Activated naive CD4-positive, alpha-beta T cell treated with anti-CD3 and anti-CD28 coated beads, Interleukin-2, amount 10 ng/mL, durations not matched to agents 7 days and 5 days (primary cell): ENCODE measurements at places on chromosomes 13 and 19.

- no peaks in the 10 kb centered on the region for H3K4me1 ChIP-seq
- H3K27me3 ChIP-seq: peaks cover 20% of the 10 kb centered on the region
- H3K36me3 ChIP-seq: no peaks in the 10 kb centered on the region
- no peak overlapping the region for H3K27ac ChIP-seq
- peak; percentile 52 for DNase-seq
These were observed 3.8 kb downstream of the GRIK5 start for GRCh38 chr19:42066075-42066754.

- no peaks in the 10 kb centered on the region for H3K36me3 ChIP-seq
- no peak for DNase-seq
- H3K4me1 ChIP-seq: no peaks in the 10 kb centered on the region
- H3K27ac ChIP-seq: no peak overlapping the region
- no peak overlapping the region for H3K4me3 ChIP-seq
These were observed 125.0 kb upstream of the SOX1 start for GRCh38 chr13:111941845-111942447.

GRCh38 chr13:110565296-110565695 lies 3.8 kb upstream of the RAB20 start:
- H3K4me1 ChIP-seq: peaks cover 30% of the 10 kb centered on the region

DNA sequence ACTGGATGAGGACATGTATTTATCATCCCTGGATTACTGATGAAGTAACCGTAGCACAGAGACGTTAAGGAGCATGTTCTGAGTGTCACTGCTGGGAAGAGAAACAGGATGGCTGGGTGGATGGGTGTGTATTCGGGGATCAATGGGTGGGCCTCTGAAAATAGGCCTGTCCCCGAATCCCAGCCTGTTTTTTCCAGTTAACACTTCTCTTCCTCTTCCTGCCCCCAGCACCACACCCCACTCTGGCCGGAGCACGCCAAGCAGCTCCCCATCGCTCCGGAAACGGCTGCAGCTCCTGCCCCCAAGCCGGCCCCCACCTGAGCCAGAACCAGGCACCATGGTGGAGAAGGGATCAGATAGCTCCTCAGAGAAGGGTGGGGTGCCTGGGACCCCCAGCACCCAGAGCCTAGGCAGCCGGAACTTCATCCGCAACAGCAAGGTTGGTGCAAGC lies 8.8 kb downstream of the GRAMD1A start:
- H3K27me3 ChIP-seq: no peaks in the 10 kb centered on the region
- H3K36me3 ChIP-seq: peaks cover 54% of the 10 kb centered on the region
- no peak for DNase-seq
- H3K4me1 ChIP-seq: peaks cover 55% of the 10 kb centered on the region

- DNase-seq: peak; percentile 38
- H3K36me3 ChIP-seq: no peaks in the 10 kb centered on the region
- peaks cover 17% of the 10 kb centered on the region for H3K27me3 ChIP-seq
- no peak overlapping the region for H3K4me3 ChIP-seq
- no peak overlapping the region for H3K27ac ChIP-seq
These were observed 68.4 kb upstream of the ARHGEF7 start for GRCh38 chr13:111046590-111047141.

GRCh38 chr19:34972163-34972705 lies 8.2 kb upstream of the ZNF792 start:
- no peak for DNase-seq
- H3K4me3 ChIP-seq: no peak overlapping the region
- H3K27me3 ChIP-seq: peaks cover 31% of the 10 kb centered on the region

DNA sequence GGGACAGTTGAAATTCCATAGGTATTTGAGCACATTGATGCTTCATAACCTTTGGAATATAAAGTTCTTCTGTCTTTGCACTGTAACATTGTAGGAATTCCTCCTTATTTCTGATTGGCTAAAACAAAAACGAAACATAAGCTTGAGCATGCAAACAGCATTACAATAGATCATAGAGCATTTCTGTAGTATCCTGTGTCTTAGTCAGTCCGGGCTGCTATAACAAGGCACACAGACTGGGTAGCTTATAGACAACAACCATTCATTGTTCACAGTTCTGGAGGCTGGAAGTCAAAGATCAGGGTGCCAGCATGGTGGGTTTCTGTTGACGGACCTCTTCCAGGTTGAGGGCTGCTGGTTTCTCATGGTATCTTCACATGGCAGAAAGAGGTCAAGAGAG lies 188.7 kb upstream of the SOX21 start:
- no peaks in the 10 kb centered on the region for H3K36me3 ChIP-seq
- H3K27ac ChIP-seq: no peak overlapping the region
- no peaks in the 10 kb centered on the region for H3K4me1 ChIP-seq
- H3K4me3 ChIP-seq: no peak overlapping the region

DNA sequence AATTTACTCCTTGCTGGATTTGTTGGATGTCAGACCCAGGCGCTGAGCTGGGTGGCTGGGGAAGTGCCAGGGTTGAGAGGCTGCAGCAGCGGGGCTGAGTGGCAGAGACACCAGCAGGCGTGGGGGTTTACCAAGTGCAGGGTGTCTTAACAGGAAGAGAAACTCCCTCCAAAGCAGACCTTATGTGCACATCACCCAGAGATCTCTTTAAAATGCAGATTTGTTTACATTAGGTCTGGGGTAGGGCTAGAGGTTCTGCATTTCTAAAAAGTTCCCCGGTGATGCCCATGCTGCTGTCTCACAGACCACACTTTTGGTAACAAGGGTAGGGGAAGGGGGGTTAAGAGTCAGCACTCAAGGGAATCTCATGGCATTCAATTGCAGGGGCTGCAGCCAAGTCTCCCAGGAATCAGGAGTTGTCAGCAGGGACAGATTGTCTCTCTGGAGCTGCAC lies 80.7 kb upstream of the OLFM4 start:
- H3K4me1 ChIP-seq: no peaks in the 10 kb centered on the region
- H3K4me3 ChIP-seq: no peak overlapping the region
- no peak overlapping the region for H3K27ac ChIP-seq
- DNase-seq: no peak

DNA sequence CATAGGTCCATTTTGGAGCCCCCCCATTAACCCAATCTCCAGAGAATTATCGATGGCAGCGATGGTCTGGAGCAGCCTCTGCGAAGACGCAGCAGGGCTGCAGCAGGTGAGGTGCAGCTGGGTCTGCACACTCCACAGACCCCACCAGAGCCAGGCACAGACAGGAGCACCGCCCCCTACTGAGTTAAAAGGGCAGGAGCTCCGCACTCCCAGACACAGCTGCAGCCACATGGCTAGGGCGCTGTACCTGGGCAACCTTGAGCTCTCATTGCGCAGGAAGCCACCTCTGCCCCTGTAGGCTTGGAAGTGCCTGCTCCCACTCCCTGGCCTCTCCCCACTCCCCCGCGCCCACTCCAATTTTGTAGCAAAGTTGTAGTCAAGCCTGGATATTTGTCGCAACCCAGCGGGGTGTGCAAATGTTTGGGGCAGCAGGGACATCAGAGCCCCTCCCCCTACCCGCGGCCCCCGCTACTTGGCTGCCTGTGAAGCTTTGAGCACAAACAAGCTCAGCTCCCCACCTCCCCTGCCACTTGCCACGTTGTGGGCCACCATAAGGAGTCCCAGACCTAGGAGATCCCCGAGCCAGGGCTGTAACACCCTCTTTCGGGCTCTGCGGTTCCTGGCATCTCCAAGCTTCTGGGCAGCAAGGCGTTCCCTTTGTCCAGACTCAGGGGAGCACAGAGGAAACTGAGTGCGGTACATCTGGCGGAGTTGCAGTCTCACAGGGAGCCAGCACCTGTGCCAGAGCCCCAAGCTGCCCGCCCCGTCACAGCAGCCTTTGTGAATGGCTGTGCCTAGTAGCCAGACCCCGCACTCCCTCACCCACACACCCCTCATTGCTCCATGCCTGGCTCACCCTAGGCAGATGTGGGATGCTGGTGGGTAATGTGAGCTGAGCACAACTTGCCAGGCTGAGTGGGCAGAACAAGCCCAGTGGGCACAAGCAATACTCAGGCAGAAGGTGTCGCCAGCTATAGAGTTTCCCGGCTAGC lies 949.7 kb upstream of the SLITRK1 start:
- no peak overlapping the region for H3K4me3 ChIP-seq
- DNase-seq: no peak
- H3K36me3 ChIP-seq: no peaks in the 10 kb centered on the region
- no peaks in the 10 kb centered on the region for H3K27me3 ChIP-seq
- no peaks in the 10 kb centered on the region for H3K4me1 ChIP-seq

DNA sequence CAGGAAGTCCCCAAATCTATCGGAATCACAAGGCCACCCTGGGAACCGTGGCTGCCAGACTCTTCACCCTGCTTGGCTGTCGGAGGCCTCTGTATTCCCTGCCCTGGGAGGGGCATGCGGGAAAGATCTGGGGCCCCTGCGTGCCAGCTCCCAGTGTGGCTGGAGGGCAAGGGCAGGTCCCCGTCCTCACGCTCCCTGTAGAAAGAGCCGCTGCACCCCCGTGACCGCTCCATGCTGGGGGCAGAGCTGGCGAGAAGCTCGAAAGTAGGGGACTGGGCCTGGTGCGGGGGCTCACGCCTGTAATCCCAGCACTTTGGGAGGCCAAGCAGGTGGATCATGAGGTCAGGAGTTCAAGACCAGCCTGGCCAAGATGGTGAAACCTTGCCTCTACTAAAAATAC lies 208.4 kb upstream of the SOX1 start:
- DNase-seq: no peak
- no peak overlapping the region for H3K4me3 ChIP-seq
- no peaks in the 10 kb centered on the region for H3K36me3 ChIP-seq
- H3K27me3 ChIP-seq: no peaks in the 10 kb centered on the region

GRCh38 chr19:10998666-10999065 lies 37.8 kb downstream of the SMARCA4 start:
- no peaks in the 10 kb centered on the region for H3K27me3 ChIP-seq
- no peaks in the 10 kb centered on the region for H3K4me1 ChIP-seq
- no peak overlapping the region for H3K27ac ChIP-seq
- no peak for DNase-seq

- no peak for DNase-seq
- peaks cover 24% of the 10 kb centered on the region for H3K4me1 ChIP-seq
- H3K4me3 ChIP-seq: no peak overlapping the region
- peaks cover 16% of the 10 kb centered on the region for H3K36me3 ChIP-seq
These were observed 19.8 kb downstream of the MYO9B start for GRCh38 chr19:17095141-17095919.

DNA sequence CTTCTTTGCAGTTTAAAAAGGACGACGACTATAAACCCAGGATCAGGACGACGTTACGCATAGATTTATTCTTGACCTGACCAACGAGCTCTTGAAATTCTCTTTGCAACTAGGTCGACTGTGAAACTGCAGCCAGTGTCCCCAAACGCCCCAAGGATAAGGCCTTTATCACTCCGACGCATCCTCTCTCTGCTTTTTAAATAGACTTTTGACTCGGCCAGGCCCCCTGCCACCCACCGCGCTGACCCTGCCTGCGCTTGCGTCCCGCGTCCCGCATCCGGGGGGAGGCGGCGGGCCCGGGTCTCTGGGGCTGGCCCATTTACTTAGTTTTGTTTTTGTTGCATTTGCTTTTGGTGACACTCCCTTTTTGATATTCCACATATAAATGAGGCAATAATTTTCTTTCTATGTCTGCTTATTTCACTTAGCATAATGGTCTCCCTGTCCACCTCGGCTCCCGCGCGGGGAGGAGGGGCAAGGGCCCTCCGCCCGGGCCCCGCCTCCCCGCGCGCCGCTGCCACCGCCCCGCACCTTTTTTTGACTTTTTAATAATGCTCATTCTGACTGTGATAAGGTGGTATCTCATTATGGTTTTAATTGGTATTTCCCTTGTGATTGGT lies 17.4 kb downstream of the RB1 start:
- peak overlapping the region; percentile 84 for H3K27ac ChIP-seq
- peaks cover 69% of the 10 kb centered on the region for H3K36me3 ChIP-seq
- H3K4me1 ChIP-seq: peaks cover 37% of the 10 kb centered on the region
- H3K4me3 ChIP-seq: peak overlapping the region; percentile 75
- H3K27me3 ChIP-seq: peaks cover 16% of the 10 kb centered on the region

DNA sequence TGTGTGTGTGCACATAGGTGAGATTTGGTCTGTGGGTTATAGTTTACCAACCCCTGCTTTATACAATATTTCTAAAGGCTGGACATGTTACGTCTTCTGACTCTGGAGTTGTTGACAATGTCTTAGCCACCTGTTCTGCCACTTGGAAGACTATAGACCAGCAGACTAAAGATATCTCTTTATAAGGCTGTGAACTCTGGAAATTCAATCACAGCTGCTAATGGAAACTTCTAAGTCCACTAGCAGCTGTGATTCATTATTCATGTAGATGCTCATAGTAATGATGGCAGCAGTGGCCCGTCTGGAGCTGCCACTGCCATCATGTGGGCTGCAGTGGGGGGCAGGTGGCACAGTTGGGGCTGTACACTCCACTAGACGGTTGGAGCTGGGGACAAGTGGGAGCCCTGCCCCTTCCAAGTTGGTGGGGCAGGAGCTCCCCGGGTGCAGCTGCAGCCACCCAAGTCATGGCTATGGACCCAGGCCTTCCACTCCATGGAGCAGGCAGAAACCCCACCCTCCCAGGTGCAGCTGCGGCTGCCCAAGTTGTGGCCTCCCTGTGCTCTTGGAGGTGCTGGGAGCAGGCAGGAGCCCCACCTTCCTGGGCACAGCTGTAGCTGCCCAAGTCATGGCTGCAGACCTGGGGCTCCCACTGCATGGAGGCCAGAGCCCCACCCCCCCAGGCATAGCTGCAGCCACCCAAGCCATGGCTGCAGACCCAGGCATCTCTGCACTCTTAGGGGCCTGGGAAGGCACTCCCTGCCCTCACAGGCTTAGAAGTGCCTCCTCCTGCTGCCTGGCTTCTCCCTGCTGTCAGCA lies 8.8 kb downstream of the IGFL4 start:
- no peak overlapping the region for H3K27ac ChIP-seq
- H3K4me1 ChIP-seq: peaks cover 4% of the 10 kb centered on the region
- H3K4me3 ChIP-seq: no peak overlapping the region

DNA sequence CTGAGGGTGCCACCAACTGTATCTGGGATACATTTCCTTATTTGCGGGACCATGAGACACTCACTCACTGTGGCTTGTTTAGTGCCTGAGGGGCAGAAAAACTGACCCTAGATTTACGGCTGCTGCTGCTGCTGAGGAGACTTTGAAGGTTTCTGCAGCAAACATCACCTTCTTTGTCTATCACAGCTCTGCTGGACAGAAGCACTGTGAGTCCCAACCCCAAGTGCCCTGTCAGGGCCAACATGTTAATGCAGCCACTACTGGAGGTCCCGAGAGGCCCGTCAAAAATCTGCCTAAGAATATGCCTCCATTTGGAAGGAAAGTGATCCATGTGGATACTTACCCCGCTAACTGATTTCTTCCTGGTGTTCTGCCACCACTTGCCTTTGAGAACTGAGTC lies 37.3 kb upstream of the UBL3 start:
- H3K27me3 ChIP-seq: peaks cover 5% of the 10 kb centered on the region
- DNase-seq: no peak
- H3K36me3 ChIP-seq: no peaks in the 10 kb centered on the region
- no peak overlapping the region for H3K4me3 ChIP-seq

DNA sequence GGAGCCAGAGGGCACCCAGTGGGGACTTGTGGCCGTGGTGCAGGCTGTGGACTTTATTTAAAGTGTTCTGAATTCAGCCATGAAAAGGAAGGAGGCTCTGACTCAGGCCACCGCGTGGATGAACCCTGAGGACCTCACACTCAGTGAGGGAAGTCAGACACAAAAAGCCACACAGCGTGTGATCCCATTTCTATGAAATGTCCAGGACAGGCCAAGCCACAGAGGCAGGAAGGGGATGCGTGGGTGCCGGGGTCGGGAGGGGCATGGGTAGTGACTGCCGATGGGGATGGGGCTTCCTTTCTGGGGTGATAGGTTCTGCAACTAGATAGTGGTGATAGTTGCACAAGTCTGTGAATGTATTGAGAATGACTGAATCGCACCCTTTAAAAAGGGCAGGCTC lies 8.7 kb upstream of the ZBTB7A start:
- no peak overlapping the region for H3K4me3 ChIP-seq
- H3K4me1 ChIP-seq: peaks cover 50% of the 10 kb centered on the region
- peak overlapping the region; percentile 74 for H3K27ac ChIP-seq
- DNase-seq: peak; percentile 51
- H3K36me3 ChIP-seq: no peaks in the 10 kb centered on the region
